ENCODE measurements at places on chromosomes 4 and X.
A peak's percentile ranks its signal among the peaks of the same experiment; 100 is the strongest.

DNA sequence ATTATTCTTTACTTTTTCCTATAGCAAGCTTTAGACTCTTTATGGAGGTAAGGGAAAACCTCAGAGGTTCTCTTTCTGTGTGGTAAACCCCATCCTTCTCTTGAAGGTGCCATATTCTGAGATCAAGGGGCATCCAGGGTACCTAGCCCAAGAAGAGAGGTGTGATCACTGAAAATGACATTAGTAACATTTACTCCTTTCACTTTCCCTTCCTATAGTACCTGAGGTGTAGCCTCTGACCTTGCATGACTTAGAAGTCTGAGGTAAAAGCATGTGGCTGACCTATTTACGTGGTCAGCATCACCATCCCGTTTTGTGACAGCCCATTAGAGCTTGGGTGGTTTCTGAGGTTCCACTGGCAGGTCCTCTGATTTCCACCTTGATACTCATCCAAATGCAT, 25.7 kb downstream of the SGMS2 start:
- no peak for DNase-seq

DNA sequence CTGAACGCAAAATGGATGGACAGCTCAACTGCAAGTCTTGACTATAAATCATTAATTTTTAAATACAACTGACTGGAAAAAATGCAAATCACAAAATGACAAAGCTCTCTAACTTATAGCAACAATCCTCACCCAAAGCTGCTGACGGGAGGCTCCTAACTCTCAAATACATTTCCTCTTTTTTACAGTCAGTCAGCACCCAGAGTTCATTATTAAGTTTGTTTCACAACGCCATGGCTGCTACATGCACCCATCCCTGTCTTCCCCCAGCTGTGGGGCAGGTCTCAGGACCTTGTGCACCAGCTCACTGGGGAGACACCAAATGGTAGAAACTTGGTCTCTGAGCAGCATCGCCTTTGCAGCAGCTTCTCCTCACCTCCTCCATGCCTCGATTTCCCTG, 97.6 kb downstream of the SLC34A2 start:
- no peak for DNase-seq

- peak; percentile 49 for DNase-seq
Measured at GRCh38 chr4:86330961-86331742, 28.7 kb downstream of the MAPK10 start.

DNA sequence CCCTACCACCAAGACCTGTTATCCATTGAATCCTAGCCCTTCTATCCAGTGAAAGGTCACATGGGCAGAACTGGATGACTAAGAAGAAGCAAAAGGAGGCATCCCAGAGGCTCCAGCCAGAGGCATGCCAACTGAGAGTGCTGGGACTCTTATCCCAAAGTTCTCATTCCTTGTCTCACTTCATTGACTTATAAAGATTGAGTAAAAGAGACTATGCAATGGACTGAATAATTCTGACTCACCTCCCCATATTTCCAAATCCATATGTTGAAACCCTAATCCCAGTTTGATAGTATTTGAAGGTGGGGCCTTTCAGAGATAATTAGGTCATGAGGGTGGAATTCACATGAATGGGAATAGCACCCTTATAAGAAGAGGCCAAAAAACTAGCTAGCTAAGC, 131.4 kb downstream of the COL25A1 start:
- DNase-seq, result no peak

DNA sequence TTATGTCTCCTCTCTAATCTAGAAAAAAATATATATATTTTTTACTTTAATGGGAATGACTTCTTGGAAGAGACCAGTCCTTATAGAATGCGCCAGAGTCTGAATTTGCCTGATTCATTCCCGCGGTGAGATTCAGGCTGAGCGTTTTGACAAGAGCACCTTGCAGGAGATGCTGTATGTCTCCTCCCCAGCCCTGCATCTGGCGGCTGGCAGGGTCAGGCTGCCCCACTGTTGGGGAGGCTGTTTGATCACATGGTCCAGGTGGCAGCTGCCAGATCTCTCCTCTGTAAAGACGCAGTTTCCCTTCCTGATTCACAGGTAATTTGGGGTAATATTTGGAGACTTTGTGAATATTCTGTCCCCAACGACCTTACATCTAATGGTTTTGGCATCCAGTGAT, 9.7 kb downstream of the PDZD4 start:
- DNase-seq, result no peak

GRCh38 chr4:7968262-7968896, 28.7 kb upstream of the AFAP1 start:
- DNase-seq, result no peak

DNA sequence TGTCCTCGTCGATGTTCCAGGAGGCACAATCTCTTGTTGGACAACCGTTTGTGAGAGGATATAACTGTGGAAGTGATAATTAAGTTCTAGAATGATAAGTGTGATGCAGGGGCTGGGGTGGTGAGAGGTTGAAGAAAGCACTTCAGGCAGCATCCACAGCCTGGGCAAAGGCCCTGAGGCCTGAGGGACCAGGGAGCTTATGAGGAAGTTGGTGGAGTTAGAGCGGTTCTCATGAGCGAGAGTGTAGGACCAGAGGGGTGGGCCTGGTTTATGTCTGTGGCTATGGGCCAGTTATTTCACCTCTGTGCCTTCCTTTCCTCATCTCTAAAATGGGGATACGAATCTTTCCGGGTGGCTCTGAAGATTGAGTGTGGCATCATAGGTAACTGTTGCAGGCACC, 2.7 kb downstream of the CCDC120 start:
- DNase-seq, result no peak

DNA sequence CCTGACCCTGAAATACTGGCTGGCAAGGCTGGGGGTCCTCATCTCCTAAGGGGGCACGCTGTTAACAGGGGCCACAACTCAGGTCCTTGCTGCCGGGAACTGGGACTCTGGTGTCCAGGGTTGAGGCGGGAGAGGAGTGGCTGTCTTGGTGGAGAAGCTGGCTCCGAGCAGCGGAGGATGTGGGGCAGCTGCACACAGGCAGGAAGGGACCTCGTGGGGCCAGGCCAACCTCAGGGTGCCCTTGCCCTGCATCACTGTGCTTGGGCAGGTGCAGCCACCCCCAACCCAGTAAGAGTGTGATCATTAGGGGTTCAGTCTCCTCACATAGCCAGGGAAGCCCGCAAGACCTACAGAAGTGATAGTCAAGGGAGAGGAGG, 12.6 kb upstream of the PDE6B start:
- DNase-seq, result no peak

DNA sequence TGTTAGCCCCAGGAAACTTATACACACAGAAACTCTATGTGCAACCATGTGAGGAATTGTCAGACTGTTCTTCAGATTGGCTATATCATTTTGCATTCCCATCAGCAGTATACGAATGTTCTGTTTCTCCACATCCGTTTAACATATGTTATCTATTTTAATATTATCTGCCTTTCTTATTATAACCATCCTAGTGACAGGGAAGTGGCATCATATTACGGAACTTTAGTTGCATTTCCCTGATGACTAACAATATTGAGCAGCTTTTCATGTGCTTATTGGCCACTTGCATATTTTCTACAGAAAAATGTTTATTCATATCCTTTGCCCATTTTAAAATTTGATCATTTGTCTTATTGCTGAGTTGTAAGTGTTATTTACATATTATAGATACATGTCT, 36.5 kb upstream of the IL15 start:
- no peak for DNase-seq

DNA sequence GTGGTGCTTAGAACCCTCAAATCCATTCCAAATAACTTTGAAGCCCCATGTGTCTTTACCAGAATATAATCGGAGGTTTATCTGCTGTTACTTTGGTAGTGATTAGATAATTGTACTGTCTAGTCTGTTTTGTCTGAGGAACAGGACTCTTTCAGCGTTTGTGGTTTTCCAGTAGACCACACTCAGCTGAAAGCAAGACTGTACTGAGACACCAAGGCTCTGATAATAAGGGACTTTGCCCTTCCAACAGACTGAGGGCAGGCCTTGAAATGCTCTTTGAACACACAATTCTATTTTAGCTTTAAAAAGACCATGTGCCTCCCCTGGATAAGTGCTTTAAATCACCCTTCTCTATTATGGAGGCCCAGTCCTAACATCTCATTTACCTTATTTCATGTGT, 76.1 kb downstream of the KLHL8 start:
- no peak for DNase-seq

DNA sequence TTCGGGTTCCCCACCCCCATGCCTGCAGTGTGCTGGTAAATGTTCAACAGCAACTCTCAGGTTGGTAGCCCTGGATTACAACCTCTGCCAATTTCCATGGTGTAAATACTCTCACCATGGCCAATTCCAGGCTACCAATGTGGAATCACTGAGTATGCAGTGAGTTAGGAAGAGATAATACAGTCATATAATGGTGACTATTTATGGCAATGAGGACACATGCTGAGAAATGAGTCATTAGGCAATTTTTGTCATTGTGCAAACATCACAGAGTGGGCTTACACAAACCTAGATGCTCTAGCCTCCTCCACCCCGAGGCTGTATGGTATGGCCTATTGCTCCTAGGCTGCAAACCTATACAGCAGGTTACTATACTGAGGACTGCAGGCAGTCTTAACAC, 4.6 kb upstream of the CLDN24 start:
- no peak for DNase-seq

GRCh38 chr4:66885501-66886165, 659.7 kb downstream of the CENPC start:
- no peak for DNase-seq

- no peak for DNase-seq
Measured at GRCh38 chr4:33924239-33924638, 2320.1 kb downstream of the ARAP2 start.

GRCh38 chr4:158428242-158428641, 93.4 kb upstream of the RXFP1 start:
- no peak for DNase-seq

- DNase-seq, result no peak
Measured at GRCh38 chr4:139617702-139618490, 47.7 kb upstream of the MGST2 start.

GRCh38 chrX:99398545-99398944, 1011.5 kb downstream of the PCDH19 start:
- no peak for DNase-seq

- DNase-seq, result no peak
Measured at GRCh38 chr4:39899291-39899690, 78.4 kb downstream of the PDS5A start.

- DNase-seq, result no peak
Measured at GRCh38 chr4:54913751-54914526, 211.5 kb downstream of the KDR start.

DNA sequence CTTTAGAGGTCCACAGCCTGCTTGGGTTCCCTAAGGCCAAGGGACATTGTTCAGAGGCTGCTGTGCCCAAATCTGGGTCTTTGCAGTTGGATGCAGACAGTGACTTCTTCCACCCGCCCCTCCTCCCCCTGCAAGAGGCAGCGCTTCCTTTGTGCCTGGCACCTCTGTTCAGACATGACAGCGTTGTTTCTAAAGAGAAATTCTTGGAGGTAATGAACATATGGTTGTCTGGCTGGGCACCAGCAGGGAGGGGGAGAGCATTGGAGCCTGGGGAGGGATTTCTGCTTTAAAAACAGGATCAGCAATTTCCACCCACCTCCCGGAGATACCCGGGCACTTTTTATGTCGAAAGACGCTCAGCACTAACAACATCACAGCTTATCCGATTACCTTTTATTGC, 51.5 kb downstream of the PSAPL1 start:
- no peak for DNase-seq

DNA sequence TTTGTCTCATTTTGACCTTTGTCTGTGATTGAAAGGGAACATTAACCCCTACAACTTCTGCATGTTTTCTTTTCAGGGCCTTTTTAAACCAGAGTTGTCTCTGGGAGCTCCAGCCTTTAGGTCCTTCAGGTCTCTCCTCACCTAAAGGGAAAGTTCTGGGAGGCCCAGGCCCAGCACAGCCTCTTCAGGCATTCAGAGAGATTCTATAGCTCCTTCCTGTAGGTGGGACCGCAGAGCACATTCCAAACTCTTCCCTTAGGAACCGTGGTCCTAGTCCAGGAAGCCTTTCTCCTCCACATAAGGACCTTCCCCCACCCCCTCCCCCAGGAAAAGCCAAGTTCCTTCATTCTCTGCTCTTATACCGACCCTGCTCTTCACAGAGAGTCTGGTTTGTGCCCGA, 14.9 kb downstream of the NKX6-1 start:
- no peak for DNase-seq

DNA sequence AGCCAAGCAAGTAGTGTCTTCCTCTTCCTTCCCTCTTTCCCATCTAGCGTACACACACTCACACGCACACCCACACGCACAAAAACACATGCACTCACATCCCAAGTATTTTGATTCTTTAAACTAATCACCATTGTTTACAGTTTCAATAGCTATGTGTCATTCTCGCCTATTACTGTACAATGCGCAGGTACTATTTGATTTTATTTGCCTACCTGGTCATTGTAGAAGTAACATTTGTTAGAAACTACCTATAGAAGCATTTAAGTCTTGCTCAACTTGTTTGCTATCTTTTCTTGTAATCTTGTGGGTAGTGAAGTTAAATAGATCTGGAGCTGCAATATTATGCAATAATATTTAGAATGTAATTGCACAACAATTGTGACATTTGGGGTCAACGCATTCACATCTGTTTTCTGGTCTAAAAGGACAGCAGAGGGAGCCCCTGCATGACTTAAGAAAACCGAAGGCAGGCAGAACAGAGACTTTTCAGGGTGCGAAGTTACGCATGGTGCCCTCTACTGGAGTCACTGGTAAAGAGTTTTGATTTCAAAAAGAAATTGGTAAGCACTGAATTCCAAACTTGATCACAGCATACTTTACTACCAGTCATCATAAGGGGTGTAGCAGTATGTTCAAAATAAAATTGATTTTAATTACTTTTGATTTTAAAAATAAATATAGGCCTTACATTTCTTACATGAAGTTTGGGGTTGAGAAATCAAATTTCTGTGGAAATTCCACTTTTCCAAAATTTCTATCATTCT, 503.3 kb upstream of the FAM241A start:
- peak; percentile 85 for DNase-seq

DNA sequence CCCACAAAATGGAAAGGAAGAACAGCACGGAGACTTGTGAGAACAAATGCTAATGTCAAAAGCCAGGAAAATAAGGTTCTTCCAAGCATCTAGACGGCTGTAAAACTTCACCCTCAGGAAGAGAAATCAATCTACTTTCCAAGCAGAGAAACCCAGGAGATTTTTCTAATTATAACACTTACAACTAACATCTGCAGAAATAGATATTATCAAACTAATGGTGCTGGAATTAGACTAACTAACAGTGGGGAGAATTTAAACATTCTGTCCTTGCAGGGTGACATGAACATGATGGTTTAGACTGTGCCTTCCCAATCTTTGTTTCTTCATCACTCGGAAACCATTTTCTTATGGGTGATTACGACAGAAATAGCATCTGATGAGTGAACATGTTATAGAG, 40.3 kb downstream of the SOD3 start:
- no peak for DNase-seq

DNA sequence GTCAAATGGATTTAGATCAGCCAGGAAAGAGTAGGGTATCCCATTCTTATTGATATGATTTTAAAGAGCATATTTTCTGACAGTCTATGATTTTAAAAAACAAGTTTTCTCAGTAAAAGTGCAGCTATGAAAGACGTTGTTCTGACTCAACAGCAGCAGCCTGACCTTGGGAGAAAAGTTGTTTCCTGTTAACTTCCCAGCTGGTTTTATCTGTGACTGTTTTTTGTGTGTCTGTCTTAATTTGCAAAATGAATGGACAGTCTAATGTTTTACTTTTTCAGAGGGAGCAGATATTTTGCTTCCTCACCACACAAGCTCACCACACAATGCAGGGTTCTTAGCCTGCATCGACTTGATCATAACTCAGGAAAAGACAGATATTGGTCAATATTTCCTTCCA, 764 bp upstream of the MTHFD2L start:
- no peak for DNase-seq

- DNase-seq, result no peak
Measured at GRCh38 chrX:154598656-154599055, 13.7 kb downstream of the CTAG1A start.
